ENCODE measurements at places on chromosomes 4 and X.

GRCh38 chr4:62366939-62367338 lies 1166.8 kb downstream of the ADGRL3 start:
- DNase-seq = no peak

GRCh38 chrX:127038065-127038464 lies 218.5 kb downstream of the PRR32 start:
- DNase-seq = no peak

DNA sequence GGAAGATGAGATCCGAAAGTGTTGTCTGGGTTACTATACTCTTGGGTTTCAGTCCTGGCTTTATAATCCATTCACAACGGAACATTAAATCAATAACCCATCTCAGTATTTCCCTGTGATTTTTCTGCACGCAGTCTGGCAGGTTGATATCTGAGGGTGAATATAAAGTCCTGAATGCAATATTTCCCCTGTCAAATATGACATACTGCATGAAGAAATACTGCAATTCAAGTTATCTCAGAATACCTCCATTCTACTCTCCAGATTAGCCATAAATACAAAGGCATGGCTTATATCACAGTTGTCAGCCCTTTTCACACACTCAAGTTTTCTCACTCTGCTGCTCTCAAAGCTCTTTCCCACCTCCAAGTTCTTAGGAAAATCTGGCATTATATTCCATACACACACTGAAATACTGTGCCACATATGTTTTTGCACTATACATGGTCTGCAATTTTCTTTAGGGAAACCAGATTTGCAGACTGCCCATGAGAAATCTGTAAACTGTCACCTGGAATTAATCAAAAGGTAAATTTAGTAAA lies 64.7 kb downstream of the WDFY3 start:
- DNase-seq = no peak

- DNase-seq = no peak
Measured at GRCh38 chr4:182141061-182141460, 102.1 kb upstream of the TENM3 start.

DNA sequence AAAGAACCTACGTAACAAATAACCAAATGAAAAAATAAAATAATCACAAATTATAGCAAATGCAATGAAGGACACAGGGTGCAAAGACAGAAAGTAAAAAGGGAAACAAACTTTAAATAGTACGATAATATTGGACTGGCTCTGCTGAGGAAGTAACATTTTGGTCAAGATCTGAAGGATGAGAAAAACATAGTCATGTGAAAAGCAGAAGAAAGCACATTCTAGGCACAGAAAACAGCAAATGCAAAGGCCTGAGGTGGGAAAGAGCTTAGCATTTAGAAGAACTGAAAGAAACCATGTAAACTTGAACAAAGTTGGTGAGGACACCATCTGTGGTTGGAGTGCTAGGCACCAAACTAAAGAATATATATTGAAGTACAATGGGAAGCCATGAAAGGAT lies 111.2 kb downstream of the PPP3CA start:
- no peak for DNase-seq

DNA sequence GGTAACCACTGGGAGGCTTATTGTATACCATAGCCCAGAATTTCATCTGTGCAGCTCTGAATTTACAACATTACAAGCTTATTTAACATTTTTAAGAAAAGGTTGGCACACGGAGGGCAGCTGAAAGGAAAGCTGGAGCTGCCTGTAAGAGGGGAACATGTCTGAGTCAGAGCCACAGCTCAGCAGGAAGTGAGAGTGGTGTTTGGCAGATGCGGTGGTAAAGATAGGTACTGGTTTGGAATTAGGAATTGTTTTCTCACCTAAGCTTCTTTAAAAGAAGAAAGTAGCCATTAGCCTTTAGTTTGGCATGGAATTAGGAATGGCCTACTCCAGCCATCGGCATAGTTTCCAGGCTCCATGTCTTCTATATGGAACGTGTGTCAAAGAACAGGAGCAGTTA lies 172.5 kb upstream of the ANXA3 start:
- no peak for DNase-seq

GRCh38 chr4:170529748-170530722 lies 440.3 kb upstream of the AADAT start:
- no peak for DNase-seq

- DNase-seq = no peak
Measured at GRCh38 chrX:146602246-146602645, 207.3 kb upstream of the CXorf51B start.

DNA sequence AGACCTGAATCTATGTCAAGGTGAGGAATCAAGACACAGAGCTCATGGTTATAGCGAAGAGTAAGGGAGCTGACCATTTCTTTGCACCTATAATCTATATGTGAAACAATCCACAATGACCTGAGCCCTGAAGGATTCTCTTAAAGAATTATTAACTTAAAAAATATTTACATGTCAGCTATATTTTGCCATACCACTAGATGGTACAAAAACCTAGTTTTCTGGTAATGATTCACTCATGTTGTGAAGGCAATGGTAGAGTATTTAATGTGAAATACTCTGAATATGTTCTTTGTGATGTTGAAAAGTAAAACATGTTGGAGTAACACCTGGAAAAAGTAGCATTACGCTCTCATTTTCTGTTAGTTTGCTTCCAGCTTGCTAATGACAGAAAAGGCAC lies 40.0 kb downstream of the VGLL1 start:
- DNase-seq = no peak

GRCh38 chr4:3231471-3231870 lies 17.5 kb upstream of the MSANTD1 start:
- DNase-seq = no peak
